ENCODE measurements at places on chromosomes 3 and 15.

GRCh38 chr3:112811131-112811884 is 35.4 kb downstream of the CD200R1L start:
- DNase-seq: no peak

DNA sequence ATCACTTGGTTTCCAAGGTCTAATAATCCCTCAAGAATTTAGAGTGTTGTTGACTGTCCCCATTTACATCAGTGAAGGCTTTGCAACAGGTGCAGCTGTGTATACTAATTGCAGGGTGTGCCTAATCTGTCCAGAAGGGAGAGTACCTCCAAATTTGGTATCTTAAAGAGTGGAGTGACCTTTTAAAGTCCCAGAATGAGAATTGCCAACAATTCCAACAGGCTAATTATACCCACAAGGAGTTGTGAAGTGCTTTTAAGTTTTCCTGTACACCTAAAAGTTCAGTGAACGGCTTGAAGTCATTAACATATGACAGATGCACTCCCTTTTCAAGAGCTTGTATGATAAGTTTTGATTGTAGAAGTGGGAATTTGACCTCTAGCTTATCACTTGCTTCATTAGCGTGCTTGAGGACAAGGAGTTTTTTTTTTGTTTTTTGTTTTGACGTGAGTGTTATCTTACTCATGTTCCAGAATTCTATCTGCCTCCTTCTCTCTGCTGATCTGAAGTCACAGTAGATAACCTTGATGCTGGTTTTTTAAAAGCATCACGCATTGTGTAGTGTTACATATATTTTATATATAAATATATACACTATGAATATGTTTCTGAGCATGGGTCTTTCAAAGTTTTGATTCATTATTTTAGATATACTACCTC is 26.3 kb downstream of the CDIN1 start:
- DNase-seq: no peak

- DNase-seq: no peak
These were observed 17.4 kb downstream of the PLXNB1 start for GRCh38 chr3:48412375-48413001.

GRCh38 chr15:99845009-99845408 is 111.8 kb upstream of the LYSMD4 start:
- DNase-seq: no peak

Data from activated CD4-positive, alpha-beta T cell treated with anti-CD3 and anti-CD28 coated beads, Interleukin-2, amount 50 U/mL, for 4 hours (primary cell).